ENCODE measurements at places on chromosomes 7 and 10.

GRCh38 chr7:150879345-150879744 is 27.0 kb downstream of the AOC1 start:
- DNase-seq, result no peak

- no peak for DNase-seq
These were observed 35.9 kb downstream of the ACSM6 start for GRCh38 chr10:95229724-95230627.

DNA sequence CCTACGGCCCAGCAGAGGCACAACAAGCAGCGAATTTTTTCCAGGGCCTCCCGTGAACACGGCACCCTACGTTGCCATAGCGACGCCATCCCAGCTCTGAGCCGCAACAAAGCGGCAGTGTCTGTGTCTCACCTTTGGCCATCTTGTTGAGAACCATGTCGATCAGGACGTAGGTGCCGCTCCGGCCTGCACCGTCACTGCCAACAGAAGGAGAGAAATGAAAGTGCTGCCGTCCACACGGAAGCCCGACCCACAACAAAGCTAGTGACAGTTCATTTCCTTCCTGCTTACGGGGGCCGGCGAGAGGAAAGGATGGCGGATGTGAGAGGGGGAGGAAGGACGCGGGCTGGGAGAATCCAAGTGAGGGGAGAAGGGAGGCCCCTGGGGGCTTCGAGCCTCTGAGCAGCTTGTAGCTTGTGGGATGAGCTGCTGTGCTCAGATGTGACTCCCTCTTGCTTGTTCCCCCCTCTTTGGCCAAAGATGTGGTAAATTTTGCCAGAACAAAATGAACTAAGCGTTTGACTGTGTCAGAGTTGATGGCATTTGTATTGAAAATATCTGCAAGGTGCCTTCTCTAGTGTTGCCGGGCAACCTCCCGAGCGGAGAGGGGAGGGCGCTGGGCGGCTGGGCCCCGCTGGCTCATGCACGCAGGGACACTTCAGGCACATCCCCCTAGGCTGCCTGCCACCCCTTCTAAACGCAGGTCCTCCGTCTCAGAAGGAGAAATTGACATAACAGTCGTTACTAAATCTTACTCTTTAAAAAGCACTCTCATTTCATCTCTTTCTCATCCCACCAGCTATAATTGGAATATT is 232.2 kb downstream of the DNAJB6 start:
- DNase-seq, result peak; percentile 17

DNA sequence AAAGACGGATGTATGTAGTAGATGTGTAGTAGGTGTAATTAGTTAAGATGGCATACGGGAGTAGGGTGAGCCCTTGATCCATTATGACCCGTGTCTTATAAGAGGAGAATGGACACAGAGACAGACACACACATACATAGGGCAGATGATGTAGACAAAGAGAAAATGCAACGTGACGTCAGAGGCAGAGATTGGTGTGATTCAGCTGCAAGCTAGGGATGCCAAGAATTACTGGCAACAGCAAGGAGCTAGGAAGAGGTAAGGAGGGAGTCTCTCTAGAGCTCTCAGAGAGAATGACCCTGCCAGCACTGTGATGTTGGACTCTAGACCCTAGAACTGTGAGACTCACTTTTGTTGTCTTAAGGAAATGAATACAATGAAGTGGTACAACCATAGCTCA is 247.0 kb upstream of the HABP2 start:
- no peak for DNase-seq

GRCh38 chr7:101116898-101117297 is 10.0 kb upstream of the SERPINE1 start:
- DNase-seq, result no peak

- DNase-seq, result no peak
These were observed at the start of gene GPR22 for GRCh38 chr7:107469929-107470328. Gene GPR22 (plus strand): TSS chr7:107470057. CDS start chr7:107474061, 4,004 bp downstream.

- no peak for DNase-seq
These were observed 3.4 kb upstream of the MINDY3 start for GRCh38 chr10:15863733-15864132.
